ENCODE measurements at places on chromosomes 2 and 18.

DNA sequence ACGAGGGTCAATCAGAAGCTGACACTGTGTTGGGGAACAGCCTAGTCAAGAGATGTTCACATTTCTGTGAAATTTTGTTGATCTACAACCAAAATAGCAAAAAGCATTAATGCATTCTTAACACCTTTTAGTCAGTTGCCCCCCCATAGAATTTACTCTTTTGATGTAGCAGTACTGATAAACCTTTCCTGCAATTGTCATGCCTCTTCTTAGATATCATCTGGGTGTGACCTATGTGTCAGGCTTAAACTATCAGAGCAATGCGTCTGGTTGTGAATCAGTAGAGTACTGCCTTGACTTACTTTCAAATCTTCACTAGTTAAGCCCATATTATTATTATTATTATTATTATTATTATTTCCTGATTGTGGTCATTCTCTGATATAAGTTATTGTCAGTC lies 61.9 kb downstream of the GREB1L start:
- DNase-seq, result no peak

- DNase-seq, result no peak
Measured at GRCh38 chr2:10080536-10081304, 509 bp upstream of the CYS1 start.

- DNase-seq, result no peak
Measured at GRCh38 chr2:224786848-224787247, 70.7 kb upstream of the CCDC195 start.

GRCh38 chr18:74146756-74147155 lies 878 bp downstream of the FBXO15 start:
- peak; percentile 83 for DNase-seq

GRCh38 chr2:7145707-7146106 lies 228.5 kb downstream of the RNF144A start:
- no peak for DNase-seq

DNA sequence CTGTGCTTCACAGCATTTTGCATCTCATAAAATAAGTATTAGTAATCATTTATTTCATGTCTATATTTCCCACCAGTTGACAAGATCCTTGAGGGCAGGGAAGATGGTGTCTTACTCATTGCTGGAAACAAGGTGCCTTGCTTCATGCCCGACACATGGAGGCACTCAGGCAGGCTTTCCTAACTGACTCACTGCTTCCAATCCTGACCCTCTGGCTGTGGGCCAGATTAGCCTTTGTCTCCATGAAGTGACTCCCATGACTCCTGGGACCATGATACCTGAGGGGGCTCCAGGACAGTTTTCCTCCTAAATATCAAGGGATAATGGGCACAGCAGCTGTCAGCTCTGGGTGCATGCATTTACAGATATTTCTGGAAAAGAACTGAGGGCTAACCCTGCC lies 275.1 kb downstream of the AGPS start:
- DNase-seq, result no peak

DNA sequence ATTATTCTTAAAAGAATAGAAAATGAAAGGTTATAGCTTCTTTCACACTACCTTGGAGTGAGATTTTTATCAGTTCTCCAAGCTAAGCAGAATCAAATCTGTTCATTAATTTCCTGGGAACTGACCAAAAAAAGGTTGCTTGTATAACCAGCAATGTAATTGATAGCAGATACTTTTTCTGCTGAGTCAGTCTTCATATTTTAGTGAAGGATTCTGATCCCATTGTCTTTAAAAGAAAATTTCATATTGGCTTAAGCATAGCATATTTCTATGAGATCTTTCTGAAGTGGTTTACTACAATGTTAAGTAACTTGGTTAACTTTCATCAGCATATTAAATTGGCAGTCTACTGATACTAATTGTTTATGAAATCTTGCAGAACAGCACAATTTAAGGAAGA lies 338.0 kb downstream of the TMX3 start:
- no peak for DNase-seq

DNA sequence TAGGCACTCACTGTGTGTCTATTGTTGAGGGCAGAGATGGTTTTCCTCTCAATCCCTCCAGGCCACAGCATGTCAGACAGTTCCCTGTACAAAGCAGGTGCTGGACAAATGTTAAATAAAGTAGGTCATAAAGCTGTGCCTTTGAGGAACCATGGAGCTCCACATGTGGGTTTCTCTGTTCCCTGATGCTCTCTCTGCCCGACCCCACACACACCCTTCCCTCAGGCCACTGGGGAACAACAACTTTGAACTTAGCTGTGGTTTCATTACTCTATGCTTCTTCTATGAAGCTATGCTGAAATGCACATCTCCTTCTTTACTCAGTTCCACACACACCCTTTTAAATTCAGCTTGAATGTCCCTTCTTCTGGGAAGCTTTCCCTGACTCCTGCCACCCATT lies 415.3 kb downstream of the HRH4 start:
- no peak for DNase-seq

GRCh38 chr2:196404276-196404675 lies 232.9 kb upstream of the STK17B start:
- no peak for DNase-seq

- DNase-seq, result peak; percentile 93
Measured at GRCh38 chr2:84919885-84920580, 14.6 kb downstream of the TMSB10 start.

GRCh38 chr2:6148882-6149281 lies 456.7 kb downstream of the SOX11 start:
- DNase-seq, result no peak

DNA sequence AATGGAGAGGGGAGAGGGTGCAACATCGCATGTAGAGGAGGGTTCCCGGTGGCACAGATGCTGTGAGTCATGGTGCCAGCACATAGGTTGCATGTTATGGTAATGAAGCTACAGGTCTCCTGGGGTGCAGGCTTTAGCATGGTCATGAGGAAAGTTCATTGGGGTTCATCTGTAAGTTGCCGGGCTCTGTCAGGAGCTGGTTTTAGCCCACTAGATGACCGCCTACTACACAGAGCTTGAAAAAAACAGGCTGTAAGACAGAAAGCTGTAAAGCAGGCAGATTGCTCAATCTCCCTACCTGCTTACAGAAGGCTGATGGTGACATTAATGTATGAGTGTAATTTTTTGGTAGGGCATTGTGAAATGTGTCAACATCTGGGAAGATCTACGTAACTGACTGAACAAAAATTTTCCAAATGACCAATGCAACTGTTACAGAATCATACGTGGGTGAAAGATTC lies 23.9 kb downstream of the DYSF start:
- DNase-seq, result no peak

GRCh38 chr2:150258781-150259307 lies 228.6 kb downstream of the RND3 start:
- no peak for DNase-seq

GRCh38 chr18:13614641-13615288 lies 111.6 kb downstream of the FAM210A start:
- DNase-seq, result no peak

DNA sequence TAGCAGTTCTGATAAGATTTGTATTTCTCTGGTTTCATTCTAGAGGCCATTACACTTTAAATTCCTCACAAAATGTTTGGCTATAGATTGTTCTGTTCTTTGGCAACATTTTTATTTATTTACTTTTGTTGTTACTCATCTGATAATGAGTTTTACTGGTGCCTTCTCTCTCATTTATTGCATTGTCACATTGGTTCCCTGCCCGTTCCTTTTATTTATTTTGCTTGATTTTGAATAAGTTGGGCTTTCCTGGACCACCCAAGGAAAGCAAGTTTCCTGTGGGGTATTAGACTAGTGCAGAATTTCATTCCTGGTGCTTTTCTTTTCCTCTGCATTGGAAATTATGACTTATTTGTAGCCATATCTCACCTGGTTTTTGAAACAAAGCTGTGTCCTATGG lies 232.0 kb downstream of the SOCS6 start:
- no peak for DNase-seq

DNA sequence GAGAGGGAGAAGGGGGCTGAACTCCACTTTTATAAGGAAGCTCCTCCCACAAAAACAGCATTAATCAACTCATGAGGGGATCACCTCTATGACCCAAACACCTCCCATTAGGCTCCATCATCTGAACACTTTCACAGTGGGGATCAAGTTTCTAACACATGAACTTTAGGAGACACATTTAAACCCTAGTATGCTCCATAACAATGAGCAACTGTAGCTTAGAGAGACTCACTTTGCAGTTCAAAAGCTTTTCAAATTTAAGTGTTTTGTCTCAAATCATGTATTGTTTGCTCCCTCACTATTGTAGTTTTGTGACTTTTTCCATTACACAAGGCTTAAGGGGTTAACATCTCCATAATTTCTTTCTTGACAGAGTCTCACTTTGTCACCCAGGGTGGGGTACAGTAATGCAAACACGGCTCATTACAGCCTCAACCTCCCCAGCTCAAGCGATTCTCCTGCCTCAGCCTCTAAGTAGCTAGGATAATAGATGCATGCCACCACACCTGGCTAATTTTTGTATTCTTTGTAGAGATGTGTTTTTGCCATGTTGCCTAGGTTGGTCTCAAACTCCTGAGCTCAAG lies 352.7 kb upstream of the CDH20 start:
- no peak for DNase-seq

GRCh38 chr18:23872701-23873550 lies 141.6 kb upstream of the TTC39C start:
- no peak for DNase-seq

GRCh38 chr2:125554956-125555355 lies 1101.0 kb upstream of the GYPC start:
- no peak for DNase-seq

DNA sequence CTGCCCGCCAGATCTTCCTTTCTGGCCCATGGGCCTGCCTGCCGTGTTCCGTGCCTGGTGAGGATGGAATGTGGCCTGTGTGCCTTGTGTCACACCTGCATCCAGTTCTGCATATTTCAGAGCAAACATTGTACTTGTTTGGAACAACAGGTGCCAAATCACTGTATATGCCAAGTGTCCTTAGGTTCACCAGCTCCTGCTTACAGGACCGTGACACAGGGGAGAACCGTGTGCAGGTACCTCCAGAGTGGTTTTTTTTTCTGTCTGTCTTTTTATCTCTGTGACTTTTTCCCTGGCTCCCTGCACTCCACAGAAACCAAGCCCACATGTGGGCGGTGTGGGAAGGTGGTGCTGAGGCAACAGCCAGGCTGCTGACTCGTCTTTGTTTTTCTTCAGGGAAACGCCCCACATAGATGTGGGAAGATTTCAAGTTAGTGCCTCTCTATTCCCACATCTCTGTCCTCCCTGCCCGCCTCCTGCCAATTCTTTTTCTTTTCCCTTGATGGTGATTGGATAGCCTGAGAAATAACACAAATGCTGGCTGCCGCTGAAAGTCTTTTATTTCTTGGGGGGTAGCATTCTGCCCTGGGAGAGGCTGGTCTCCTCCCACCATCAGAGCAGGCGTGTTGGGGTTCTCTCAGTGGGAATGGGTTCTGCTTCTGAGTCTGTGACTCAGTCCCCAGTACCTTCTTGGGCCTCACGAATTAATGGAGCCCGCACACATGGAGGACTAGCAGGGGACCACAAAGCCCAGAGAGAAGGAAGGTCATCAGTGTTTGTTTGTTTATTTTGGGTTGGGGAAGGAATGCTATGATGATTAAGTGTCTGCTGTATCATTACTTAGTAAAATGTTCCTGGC lies 21.4 kb downstream of the GRHL1 start:
- no peak for DNase-seq

DNA sequence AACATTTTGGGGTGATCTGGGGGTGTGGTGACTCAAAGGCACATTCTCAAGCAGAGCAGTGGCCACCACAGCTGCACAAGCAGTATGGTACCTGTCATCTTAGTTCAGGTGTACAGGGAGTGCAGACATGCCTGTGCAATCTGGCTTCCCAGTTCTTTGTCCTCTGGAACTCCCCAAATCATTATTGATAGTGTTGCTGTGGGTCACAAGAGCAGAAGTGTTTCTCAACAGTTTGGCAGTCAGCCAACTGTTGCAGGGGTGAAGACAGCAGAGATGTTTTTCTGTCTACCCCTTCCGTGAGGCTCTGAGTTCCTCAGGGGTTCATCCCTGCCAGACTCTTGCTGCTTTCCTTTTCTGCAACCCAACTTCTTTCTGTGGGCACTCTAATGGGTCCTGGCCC lies 206.5 kb upstream of the ZSWIM2 start:
- no peak for DNase-seq

GRCh38 chr2:128286011-128286721 lies 32.5 kb downstream of the HS6ST1 start:
- DNase-seq, result no peak

- no peak for DNase-seq
Measured at GRCh38 chr2:21757805-21758430, 634.1 kb downstream of the TDRD15 start.

DNA sequence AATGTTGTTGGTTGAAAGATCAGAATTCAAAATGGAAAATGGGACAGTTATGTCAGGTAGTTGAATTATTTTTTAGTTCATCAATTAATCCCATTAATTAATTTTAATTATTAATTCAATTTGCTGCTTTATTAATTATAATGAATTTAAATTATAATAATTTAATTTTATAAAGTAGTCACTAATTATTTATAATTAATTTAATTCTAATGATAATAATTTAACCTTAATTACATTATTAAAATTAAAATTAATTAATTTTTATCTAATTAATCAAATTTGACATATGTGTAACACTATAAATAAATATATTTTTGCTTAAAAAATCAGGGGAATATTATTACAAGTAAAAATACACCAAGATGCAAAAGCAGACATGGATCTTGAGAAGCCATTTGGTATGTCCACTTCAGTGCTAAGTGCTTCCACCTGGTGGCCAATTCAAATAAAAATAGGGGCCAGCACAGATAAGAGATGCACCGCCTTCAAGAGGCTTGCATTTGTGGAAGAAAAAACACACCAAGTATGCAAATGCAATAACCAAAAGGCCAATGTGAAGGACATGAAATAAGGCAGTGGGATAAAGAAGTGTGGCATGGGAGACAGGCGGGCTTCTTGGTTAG lies 73.2 kb downstream of the MBP start:
- DNase-seq, result no peak

DNA sequence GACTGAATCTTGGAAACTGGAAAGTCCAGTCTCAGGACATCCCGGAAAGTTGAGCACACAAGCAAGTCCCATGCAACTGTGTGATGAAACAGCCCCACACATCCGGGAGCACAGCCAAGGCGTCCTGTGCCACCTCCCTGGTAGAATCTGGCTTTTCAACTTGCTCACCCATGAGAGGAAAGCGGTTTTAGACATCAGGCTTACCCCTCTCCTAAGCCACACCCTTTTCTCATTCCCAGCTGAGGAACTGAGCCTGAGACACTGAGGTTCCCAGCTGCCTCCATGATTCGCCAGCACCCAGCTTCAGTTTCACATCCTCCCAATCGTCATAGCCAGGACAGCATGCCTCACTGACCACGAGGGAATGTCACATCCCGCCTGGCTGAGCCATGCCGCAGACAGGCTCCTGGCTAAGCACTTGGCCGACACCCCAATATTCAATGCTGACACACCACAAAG lies 60.3 kb downstream of the STEAP3 start:
- no peak for DNase-seq

- DNase-seq, result no peak
Measured at GRCh38 chr18:57207124-57207916, 60.4 kb downstream of the BOD1L2 start.

- no peak for DNase-seq
Measured at GRCh38 chr2:648476-649424, 28.5 kb downstream of the TMEM18 start.

Data from AG04450 (cell line).